ENCODE measurements at places on chromosomes 6 and 20.
A peak's percentile ranks its signal among the peaks of the same experiment; 100 is the strongest.

GRCh38 chr20:15248618-15249395 is 911.4 kb upstream of the FLRT3 start:
- no peak for DNase-seq

GRCh38 chr6:130958468-130958867 is 104.6 kb downstream of the EPB41L2 start:
- no peak for DNase-seq

DNA sequence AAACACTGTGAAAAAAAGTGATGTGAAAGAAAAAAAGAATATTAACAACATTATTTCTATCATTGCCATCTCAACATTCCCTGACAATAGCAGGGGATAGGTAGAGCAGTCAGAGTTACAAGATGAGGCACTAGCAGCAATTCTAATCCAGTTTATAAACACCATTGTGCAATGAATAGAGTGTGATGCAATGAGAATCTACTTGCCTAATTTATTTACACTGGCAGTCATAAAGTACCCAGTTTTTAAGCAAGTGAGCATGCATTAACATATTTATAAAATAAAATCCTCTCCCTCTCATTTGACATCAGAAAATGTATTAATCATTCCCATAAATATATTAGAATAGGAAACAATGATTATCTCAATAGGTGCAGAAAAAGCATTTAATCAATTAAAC is 2.5 kb upstream of the MANEA start:
- peak; percentile 6 for DNase-seq

- no peak for DNase-seq
Observed at GRCh38 chr6:126541806-126542491, 202.0 kb downstream of the CENPW start.

- no peak for DNase-seq
Observed at GRCh38 chr20:36246401-36246800, 10.1 kb downstream of the AAR2 start.

DNA sequence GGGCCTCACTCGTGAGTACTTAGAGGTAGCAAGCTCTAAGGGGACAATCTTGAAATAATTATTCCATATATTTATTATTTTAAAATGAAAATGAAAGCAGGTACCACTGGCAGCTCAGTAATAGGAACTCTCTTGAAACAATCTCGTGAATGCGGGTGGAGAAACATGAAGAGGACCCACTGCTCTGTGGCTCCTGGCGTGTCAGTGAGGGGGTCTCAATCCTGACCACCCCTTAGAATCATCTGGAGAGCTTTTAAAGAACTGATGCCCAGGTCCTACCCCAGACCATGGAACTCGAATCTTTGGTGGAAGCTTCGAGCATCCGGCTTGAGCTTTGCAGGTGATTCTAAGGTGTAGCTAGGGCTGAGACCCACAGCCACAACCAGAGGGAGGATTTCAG is 23.9 kb upstream of the PXDC1 start:
- DNase-seq = no peak

Measured in DMS153 (cell line).